Activated CD4-positive, alpha-beta T cell treated with anti-CD3 and anti-CD28 coated beads, Interleukin-2, amount 10 ng/mL, durations not matched to agents 7 days and 5 days (primary cell): ENCODE measurements at places on chromosomes 16 and 17.

- no peak for DNase-seq
Observed at GRCh38 chr16:88303890-88304819, 78.6 kb upstream of the ZNF469 start.

GRCh38 chr17:50575581-50576210, 15.2 kb downstream of the CACNA1G start:
- no peak for DNase-seq

- no peak for DNase-seq
Observed at GRCh38 chr17:57110579-57111325, 25.7 kb downstream of the AKAP1 start.

DNA sequence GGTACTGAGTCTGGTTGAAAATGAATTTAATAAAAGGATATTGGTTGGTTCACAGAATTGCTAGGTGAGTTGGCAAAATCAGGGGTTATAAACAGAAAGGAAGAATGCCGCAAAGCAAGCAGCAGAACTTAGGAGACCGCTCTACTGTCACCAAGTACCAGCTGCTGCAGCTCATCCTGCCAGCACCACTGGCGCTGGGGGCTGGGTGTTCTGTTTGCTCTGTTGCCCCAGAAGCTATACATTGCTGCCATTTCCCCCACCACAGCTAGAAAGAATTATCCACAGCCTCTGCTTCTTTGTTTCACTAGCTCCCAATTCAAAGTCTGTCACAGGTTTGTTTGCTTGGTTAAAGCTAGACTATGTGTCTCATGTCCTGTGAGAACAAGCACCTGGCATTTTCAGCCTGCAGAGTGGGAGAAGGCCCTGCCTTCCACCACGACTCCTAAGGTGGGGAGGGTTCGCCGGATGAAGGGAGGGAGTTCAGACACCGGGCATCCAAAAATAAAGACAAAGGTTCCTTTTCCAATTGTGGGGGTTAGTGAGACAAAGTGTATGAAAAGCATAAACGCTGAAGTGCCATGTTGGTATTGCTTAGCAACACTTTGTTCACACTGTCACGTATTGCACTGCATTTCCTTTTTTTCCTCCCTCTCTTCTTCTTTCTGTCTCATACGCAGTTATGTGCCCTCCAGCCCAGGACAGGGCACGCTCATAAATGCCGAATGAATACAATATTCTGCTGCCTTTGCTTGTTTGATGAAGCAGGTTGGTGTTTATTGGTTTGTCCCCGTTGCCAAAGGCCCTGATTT, 9.6 kb upstream of the CPD start:
- DNase-seq, result no peak

DNA sequence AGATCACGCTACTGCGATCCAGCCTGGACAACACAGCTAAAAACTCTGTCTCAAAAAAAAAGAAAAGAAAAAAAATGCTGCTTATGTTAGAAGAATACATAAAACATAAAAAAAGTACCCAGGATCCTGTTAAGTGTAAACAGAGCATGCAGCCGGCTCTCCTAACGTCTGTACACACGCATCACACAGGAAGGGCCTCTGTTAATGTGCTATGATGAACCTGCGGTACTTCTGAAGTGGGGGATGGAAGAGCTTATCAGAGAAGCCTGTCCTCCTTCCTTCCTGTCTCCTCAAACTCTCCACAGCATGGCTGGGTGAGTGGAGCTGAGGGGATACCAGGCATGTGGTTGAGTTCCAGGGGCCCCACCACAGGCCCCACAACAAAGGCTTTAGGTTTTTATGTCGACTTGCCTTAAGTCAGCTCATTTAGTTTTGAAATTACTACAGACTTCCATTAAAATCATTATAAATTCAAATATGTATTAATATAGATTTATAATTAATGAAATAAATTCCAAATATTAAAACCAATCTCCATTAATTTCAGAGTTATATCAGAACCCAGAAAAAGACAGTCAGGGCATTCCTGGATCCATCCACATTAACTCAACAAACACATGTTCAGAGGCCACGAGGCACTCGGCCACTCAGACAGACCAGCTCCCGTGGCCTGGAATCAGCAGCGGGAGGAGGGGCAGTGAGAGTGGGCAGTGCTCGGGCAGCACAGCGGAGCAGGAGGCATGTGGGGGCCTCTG, 11.7 kb downstream of the CCDC57 start:
- DNase-seq, result peak; percentile 85

GRCh38 chr16:86220561-86220960, 289.8 kb upstream of the FOXF1 start:
- DNase-seq, result no peak

- DNase-seq, result no peak
Observed at GRCh38 chr17:58308173-58308984, 20.2 kb downstream of the TSPOAP1 start.

DNA sequence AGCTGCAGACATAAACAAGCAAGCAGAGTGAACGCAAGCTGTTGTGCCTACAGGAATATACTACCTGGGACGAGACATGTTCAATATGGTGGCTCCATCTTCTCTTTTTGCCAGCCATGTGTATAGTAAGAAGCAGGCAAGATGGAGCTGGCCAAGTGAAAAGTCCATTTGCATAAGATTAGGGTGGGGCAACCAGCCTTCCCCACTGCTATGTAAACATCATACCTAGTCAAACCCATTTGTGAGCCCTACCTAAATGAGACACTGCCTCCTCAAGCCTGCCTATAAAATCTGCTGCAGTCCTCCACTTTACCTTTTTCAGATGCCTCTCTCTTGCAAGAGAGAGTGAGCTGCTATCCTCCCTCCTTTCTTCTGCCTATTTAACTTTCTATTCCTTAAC, 370.1 kb upstream of the PMFBP1 start:
- DNase-seq, result no peak

GRCh38 chr17:73564843-73565242, 79.4 kb downstream of the SDK2 start:
- no peak for DNase-seq

DNA sequence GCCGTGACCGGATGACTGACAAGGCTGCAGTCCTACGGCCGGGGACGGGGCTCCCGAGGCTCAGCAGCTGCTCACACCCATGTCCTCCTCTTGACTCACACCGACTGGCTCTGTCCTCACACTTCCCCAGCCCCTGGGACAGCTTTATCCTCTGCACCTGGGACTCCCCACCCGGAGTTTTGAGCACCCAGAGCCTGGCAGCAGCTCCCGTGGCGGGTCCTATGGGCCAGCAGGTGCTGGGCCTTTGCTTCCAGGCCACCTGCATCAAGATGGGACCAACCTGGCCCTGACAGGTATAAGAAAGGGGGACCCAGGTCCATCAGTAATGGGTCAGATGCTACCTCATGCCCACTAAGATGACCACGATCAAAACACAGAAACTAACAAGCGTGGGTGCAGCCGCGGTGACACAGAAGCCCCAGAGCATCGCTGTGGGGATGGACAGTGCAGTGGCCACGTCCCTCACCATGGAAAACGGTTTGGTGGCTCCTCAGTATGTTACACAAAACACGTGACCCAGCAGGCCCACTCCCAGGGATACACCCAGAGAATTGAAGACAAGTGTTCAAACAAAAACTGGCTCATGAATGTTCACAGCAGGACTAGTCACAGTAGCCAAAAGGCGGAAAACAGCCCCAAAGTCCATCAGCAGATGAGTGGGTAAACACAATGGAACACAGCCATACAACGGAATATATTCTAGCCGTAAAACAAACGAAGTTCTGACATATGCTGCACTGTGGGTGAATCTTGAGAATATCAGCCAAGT, 3.3 kb upstream of the NOTUM start:
- DNase-seq, result no peak

DNA sequence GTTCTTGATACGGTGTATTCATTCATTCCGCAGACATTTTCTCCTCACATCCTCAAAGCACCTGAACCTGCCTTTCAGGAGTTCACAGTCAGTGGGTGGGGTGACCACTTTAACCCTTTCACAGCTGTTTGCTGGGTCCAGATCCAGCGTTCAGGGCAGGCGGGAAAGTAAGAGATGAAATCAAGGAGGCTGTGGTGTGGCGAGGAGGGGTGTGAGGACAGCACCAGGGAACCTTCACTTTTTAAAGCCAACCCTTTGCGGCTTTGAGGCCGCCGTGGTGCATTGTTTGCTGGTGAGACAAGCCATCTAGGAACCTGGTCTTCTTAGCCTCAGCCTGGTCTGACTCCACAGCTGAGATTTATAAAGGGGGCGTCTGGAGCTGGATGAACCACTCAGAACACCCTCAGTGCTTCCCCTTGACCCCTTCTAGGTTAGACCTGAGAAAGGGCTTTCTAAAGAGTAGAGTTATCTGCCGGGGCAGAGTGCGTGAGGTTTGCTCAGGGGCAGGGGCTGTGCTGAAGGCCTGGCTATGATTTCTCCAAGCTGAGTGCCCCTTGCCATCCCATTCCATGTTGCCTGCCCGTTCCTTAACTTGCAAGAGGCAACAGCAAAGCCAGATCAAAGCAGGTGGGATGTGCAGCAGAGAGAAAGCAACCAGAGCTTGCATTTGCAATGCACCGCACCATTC, 933 bp downstream of the CCR7 start:
- peak; percentile 73 for DNase-seq

GRCh38 chr17:7183433-7184090, 4.4 kb upstream of the ASGR1 start:
- DNase-seq, result no peak

- DNase-seq, result no peak
Observed at GRCh38 chr16:69182730-69183416, 4.1 kb upstream of the SNTB2 start.

DNA sequence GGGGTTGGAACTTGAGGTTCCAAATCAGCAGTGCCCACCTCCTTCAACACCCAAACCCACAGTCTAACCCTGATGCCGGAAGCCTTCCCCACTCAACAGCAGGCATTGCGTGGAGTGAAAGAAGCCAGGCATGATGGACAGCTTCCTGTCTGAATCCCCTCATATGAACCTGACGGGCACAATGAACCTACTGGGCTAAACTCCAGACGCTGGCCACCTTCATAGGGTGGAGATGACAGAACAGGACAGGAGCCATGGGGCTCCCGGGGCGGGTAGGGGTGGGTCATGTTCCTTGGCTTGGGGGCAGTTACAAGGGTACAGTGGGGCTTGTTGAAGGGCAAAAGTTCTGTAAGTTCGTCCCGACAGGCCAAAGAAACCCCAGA, 460 bp upstream of the HSBP1 start:
- no peak for DNase-seq

GRCh38 chr16:12092544-12092921, 116.0 kb downstream of the SNX29 start:
- no peak for DNase-seq

DNA sequence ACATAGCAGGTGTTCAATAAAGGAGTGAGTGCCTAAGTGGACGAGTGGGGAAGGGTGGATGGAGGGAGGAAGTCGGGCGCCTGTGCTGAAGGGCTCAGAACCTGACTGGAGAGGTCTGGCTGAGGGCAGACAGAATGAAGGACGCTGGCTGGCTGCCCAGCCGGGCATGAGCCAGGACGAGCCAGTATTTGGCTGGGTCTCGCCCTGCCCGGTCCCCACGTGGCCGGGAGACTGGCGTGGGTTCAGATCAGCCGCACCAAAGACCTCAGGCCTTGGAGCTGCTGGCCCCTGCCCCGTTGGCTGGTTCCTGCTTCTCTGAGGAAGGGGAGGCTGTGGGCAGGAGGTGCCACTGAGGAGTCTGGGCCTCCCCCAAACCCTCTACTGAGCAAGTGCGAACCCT, 79.8 kb downstream of the ENGASE start:
- no peak for DNase-seq

GRCh38 chr17:42642336-42642735, 16.7 kb upstream of the TUBG2 start:
- no peak for DNase-seq

GRCh38 chr17:42018339-42018738, 1.1 kb upstream of the DNAJC7 start:
- DNase-seq, result no peak

DNA sequence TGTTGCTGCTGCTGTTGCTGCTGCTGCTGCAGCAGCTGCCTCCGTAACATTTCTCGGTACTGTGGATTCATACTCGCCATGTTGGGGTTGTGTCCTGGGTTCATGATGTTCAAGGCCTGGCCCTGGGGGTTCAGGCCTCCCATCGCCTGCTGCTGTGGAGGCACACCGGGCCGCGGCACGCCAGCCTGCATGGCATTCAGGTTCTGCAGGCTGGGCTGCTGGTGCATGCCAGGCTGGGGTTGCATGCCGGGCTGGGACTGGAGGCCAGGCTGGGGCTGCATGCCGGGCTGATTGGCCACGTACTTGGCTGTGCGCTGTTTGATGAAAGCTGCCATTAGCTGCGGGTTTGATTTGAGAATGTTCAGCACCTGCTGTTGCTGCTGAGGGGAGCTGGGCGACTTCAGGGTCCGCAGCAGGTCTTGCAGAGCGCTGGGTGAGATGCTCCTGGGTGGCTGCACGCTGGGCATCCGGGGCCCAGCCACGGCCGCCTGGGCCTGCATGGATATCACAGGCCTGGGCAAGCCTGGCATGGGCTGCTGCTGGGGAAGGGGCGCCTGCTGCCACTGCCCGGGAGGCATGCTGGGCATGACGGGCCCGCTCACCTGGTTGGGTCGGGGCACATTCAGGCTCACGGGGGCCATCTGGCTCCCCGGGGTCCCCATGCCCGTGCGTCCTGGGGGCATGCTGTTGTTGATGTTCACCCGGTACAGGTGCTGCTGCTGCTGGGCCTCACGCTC, 11.3 kb upstream of the TRAP1 start:
- DNase-seq, result no peak

DNA sequence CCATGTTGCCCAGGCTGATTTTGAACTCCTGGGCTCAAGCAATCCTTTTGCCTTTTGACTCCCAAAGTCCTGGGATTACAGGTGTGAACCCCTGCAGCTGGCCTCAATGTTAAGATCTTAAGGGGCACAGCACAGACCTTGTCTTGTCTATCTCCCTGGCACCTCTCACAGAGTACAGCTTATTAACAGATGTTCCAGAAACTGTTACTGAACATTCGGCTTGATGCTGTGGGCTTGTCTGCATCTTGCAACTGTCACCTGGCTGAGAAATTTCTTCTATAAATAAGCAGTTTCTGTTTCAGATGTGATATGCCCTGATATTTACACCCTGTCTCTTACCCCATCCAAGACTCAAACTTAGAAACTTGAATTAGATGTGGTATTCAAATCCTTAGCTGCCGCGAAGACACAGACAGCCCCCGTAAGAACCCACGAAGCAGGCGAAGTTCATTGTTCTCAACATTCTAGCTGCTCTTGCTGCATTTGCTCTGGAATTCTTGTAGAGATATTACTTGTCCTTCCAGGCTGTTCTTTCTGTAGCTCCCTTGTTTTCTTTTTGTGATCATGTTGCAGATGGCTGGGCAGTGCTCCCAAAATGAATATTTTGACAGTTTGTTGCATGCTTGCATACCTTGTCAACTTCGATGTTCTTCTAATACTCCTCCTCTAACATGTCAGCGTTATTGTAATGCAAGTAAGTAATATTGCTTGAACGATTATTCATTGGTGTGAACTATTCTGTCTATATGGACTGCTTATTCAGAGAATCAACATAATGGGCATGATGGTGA, at the start of gene TNFRSF17:
Gene TNFRSF17, plus strand, starts transcription at position 450 of the 791 bp plus-strand sequence. Its CDS starts 115 bp downstream, at position 565.
- DNase-seq, result no peak

GRCh38 chr17:37025847-37026530, 77.2 kb downstream of the AATF start:
- peak; percentile 24 for DNase-seq
